ENCODE measurements at places on chromosomes 7 and 10. TPM values are rescaled to one million over a fixed set of nuclear protein-coding genes. Genes with fewer than 3 reads are reported as not detected.
A peak's percentile ranks its signal among the peaks of the same experiment; 100 is the strongest.

CCDC6 gene
- total RNA-seq: 57.6 TPM

PRR15 gene
- 13.0 TPM for total RNA-seq

ST8SIA6 gene
- 0.36 TPM for total RNA-seq

MSS51 gene
- 4.2 TPM for total RNA-seq

DNA sequence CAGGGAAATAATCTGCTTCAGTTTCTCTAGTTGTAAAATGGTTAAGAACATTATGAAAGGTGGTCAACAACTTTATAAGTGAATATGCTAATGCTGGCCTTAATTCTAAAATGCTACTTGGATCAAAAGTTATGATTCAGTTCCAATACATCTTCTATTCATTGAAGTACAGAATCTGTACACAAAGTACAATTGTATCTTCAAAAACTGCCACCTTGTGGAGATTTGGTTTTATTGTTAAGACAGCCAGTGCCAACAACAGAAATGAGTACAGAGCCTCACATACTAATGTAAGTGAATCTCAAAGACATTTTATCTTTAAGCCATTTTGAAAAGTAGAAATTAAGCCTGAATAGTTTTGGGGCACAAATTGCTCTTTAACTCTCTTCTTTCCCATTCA, 194.0 kb downstream of the CFTR start:
- peak overlapping the region; percentile 82 for H3K27ac ChIP-seq
- peaks cover 3% of the 10 kb centered on the region for H3K27me3 ChIP-seq
- peak overlapping the region; percentile 8 for H3K4me3 ChIP-seq

DNA sequence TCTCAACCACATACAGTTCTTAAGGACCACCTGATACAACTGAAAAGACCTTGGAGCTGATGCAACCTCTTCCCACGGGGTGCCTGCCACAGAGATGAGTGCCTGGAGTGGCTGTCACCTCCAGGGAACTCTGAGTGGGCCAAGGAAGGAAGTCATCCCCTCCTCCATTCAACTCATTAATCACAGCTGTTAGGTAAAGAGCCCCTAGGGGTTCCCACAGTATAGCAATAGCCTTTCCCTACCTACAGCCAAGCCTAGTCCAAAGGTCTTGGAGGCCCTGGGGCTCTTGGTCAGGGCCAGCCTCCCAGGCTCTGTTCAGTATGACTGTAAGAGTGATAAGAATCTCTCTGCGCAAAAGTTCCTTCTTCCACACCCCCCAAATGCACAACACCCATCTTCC, 70.4 kb upstream of the NFE2L3 start:
- no peak overlapping the region for H3K4me3 ChIP-seq
- peaks cover 18% of the 10 kb centered on the region for H3K4me1 ChIP-seq
- DNase-seq: no peak
- H3K27ac ChIP-seq: peak overlapping the region; percentile 31
- no peaks in the 10 kb centered on the region for H3K27me3 ChIP-seq
- H3K36me3 ChIP-seq: no peaks in the 10 kb centered on the region

DNA sequence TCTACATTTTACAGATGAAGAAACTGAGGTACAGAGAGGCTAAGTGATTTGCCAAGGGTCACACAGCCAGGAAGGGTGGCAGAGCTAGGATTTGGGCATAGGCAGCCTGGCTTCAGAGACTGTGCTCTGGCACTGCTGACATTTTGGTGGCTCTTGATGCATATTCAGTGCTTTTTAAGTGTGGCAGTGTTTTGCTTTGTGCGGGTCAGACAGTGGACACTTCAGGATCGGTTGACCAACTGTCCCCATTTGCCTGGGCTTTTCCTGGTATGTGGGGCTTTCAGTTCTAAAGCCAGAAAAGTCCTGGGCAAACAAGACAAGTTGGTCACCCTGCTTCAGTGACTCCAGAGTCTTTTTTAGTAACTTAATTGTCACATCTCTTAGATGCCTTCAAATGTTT, 35.0 kb downstream of the SUFU start:
- no peak overlapping the region for H3K4me3 ChIP-seq
- peaks cover 1% of the 10 kb centered on the region for H3K36me3 ChIP-seq
- no peak overlapping the region for H3K27ac ChIP-seq
- H3K4me1 ChIP-seq: peaks cover 4% of the 10 kb centered on the region
